Fibroblast of skin of scalp (primary cell): ENCODE measurements at places on chromosomes 1 and 21.

GRCh38 chr1:107993920-107994319 lies 28.9 kb upstream of the VAV3 start:
- no peak for DNase-seq

DNA sequence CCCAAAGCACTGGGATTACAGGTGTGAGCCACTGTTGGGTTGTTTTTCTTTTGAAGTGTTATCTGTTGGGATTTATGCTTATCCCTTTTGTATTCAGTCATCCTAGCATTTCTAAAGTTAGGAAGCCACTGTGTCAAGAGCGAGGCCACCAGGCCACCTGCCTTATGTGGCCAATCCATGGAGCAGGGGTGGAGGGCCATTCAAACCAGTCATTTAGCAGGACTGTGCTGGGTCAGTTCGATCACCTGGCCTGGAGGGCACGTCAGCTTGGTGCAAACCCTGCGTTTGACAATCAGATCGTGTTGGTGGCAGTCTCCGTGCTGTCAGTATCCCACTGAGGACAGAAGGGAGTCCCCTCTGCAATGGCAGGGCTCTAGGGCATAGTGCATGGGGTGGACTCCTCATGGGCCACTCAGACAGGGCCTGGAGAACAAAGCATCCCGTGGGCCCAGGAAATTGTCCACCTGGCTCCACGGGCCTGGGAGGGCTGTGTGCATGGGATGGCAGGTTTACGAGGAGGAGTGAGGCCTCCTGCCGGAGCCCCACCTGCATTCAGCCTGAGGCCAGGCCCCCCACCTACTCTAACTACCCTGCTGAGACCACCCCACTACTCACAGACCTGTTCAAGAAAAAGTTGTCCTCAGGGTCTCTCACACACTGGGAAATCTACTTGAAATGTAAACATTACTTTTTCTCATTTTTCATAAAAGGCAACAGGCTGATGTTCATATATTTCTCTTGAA lies 242.3 kb downstream of the SDCCAG8 start:
- DNase-seq: no peak

- no peak for DNase-seq
These were observed 40.4 kb upstream of the LRRN2 start for GRCh38 chr1:204725821-204726448.

DNA sequence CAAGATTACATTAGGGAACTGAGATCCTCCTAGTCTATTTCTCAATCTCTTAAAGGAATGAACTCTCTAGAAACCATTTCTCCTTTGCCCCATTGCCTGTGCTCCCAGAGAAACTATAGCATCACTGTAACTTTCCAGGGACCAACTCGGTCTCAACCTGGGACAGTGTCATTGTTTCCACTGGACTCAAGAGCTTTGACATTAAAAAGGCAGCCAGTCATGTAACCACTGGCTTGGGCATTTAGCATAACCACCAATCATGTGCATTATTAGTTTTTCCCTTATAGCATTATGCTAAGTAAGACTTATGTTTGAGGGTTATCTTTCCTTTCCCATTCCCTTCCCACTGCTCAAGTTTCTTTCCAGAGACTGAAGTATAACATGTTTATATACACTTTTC lies 18.2 kb downstream of the TEX38 start:
- no peak for DNase-seq

- DNase-seq: no peak
These were observed 743 bp downstream of the TOMM20 start for GRCh38 chr1:235127732-235128455.
